Activated T-cell treated with anti-CD3 and anti-CD28 coated beads for 48 hours (primary cell): ENCODE measurements at places on chromosomes 1 and 21.

- DNase-seq: no peak
Observed at GRCh38 chr1:106480629-106481028, 575.8 kb upstream of the PRMT6 start.

GRCh38 chr1:107934578-107934977 is 30.4 kb downstream of the VAV3 start:
- DNase-seq: no peak

DNA sequence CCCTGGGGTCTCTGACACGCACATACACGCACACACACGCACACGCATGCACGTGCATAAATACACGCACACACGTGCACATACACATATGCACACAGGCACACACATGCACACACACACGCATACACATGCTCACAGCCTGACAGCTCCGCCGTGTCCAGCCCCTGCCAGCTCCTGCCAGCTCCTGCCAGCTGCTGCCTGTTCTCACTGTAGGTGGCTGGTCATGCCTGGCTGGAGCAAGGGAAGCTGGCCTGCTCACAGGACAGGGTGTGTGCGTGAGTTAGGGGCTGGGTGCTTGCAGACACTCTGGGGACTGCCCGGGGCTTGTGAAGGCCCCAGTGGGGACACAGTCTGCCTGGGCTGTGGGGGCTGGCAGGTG is 4.9 kb downstream of the PLCH2 start:
- no peak for DNase-seq

DNA sequence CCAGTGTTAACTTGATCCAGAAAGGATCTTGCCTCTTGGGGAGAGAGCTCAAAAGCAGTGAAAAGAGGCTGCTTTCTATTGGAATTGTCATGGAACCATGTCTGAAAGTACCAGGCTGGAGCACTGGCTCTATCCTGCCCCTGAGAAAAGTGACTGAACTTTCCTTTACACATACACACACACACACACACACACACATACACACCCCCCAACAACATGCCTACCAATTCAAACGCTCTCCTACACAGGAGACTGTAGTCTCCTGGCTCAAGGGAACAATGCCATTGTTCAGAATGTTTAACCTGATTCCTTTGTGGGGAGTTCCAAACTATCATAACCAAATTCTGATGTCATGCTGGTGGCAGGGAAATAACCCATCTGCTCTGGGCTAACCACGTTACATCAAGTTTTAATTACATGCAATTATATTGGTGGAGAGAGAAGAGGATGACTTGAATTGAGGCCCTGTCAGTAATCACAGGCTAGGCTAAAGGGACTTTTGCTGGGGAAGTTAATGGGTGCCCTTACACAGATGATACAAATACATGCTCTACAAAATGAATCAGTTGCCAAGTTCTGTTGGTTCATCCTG is 52.3 kb upstream of the DUSP10 start:
- DNase-seq: no peak

DNA sequence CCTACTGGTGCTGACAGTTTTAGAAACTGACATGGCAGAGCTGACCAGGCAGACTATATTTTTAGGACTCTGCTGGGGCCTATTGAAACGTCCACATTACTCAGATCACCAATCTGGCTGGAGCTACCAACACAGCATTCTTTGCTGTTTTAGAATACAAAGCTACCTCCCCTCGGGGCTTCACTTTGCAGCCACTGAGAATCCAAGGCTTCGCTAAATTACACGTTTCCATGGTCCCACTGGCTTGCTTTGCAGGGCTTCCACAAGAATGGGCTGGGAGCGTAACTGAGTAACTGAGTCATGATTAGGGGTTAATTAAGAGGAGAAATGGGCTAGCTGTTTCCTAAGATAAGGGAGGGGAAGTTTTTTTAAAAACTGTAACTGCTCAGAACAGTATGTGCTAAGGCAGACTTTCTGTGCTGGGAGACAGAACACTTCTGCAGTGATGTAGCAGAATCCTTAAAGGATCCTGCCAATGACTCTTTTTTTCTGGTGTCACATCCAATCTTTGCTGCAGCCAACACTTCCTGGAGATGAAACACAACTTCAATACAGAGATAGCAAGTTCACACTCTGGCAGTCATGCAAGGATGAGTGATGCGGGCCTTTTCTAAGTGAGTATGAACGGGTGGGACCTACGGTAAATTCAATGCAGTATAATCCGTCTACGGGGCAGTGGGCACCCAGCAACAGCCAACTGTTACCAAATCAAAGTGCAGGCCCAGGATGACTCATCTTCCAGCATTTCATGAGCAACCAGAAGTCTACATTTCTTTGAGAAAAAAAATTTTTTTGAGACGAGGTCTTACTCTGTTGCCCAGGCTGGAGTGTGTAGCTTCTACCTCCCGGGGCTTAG is 21.5 kb downstream of the NDUFS5 start:
- DNase-seq: no peak

- no peak for DNase-seq
Observed at GRCh38 chr1:187122566-187122965, 293.8 kb downstream of the PLA2G4A start.

DNA sequence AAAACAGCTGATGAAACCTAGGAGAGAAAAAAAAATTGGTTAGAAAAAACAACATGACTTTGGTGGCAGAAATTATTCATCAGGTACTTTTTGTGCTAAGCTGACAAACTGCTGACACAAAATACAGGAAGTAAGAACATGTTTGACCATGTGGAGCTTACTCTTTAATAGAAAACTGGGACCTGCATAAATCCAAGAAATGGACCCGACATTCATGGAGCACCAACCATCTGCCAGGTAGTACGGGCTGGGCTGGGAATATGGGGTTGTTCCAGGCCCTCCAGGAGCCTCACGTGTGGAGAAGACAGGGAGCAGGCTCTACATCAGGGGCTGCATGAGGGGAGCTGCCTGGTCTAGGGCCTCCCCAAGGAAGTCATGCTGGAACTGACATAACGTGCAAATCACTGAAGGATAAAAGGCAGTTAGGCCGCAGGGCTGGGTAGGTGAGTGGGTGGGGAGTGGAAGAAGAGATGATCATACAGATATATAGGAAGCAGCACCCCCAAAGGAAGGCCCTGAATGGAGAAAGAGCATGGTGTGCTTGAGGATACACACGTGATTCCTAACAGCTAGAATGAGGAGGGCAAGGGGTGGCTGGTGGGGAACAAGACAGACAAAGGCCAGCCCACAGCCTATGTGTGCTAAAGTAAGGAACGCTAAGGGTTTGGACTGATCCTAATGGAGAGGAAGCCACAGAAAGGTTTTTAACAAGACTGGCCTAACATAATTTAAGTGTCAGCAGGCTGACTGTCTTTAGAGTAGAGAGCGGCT is 26.1 kb downstream of the CD58 start:
- no peak for DNase-seq

DNA sequence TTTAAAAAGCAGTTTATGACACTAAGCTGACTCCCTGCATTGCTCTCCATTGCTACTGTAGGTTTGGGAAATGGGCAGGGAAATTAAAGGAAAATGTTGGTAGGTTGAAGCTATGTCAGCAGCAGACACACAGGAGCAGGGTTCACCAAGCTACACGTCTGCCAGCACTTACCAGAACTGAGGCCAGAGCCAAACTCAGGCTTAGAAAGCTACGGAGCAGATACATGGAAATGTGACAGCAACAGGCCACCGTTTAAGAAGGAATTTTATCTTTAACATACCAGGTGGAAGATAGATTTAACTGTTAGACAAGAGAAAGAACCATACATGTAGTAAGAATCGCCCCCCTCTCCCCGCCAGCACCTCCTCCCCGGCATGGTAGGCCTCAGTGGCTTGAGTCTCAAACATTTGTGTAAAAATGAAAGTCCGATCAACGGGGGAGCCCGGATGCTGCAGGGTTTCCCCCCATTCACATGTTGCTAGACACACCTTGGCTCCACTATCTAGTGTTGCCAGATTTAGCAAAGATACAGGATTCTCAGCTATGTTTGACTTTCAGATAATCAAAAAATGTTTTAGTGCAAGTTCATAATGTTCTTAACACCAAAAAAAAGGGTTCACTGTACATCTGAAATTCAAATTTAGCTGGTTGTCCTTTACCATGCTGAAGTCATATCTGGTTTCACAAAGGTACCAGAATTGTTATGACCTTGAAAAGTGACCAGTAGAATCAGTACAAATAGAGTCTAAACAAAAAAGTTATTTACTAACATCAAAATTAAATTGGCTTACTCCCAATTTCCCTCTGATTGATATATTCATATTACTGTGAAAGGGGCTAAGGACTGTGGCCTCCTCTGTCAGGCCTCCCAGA is 6.7 kb downstream of the OR2T11 start:
- DNase-seq: no peak

GRCh38 chr1:205594846-205595245 is 37.0 kb downstream of the ELK4 start:
- no peak for DNase-seq

- no peak for DNase-seq
Observed at GRCh38 chr1:117609471-117609911, 3.6 kb downstream of the TENT5C start.

- DNase-seq: no peak
Observed at GRCh38 chr21:21481239-21481638, 483.0 kb downstream of the NCAM2 start.

- DNase-seq: no peak
Observed at GRCh38 chr1:36715797-36716196, 233.1 kb upstream of the CSF3R start.
